ENCODE measurements at places on chromosomes 1 and 21.

- DNase-seq, result peak; percentile 58
These were observed 25.2 kb upstream of the IKBKE start for GRCh38 chr1:206445116-206445515.

- DNase-seq, result peak; percentile 22
These were observed 2.4 kb upstream of the WNT3A start for GRCh38 chr1:228004331-228004855.

- no peak for DNase-seq
These were observed 15.6 kb downstream of the COL6A1 start for GRCh38 chr21:45997205-45997494.

DNA sequence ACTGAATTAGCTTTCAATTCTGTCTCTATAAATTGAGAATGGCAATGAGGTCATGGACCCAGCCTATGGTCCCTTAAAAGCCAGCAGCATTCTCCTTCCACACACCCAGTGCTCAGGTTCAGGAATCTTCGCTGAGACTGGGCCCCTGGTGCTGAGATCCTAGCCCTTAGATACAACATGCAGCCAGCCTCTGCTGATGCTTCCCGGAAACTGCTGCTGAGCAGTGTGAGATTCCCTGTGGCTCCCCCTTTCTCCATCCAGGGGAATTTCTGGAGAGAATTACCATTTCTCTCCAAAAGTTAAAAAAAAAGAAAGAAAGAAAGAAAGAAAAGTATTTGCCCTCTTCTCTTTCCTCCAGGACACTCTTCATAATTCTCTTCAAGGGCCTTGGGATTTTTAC lies 31.7 kb upstream of the RALGPS2 start:
- DNase-seq, result no peak

GRCh38 chr1:95916616-95917015 lies 682.6 kb downstream of the RWDD3 start:
- peak; percentile 28 for DNase-seq

- no peak for DNase-seq
These were observed 20.1 kb downstream of the SIM2 start for GRCh38 chr21:36718951-36719501.

- DNase-seq, result no peak
These were observed 34.1 kb downstream of the SPATA46 start for GRCh38 chr1:162342452-162342983.

DNA sequence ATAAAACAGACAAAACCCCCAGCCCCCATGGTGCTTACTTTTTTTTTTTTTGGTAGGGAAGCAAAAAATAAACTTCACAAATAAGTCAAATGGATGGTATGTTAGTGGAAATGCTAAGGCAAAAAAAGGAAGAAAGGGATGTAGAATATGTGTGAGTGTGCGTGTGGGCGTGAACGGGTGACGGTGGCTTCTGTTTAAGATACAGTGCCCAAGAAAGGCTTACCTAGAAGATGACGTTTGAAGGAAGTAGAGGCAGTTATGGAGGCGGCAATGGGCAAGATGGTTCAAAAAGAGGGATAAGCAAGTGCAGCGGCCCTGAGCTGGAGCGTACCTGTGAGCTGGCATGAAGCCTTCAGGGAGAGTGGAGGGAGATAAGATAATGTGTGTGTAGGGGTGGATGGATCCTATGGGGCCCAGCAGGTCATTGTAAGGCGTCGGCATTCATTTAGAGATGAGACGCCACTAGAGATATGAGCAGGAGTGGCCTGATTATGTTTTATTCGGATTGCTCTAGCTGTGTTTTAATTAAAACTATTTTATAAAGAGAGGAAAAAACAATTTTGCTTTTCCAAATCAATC lies 19.9 kb downstream of the LEPR start:
- DNase-seq, result no peak

GRCh38 chr1:204254031-204254661 lies 40.4 kb upstream of the GOLT1A start:
- peak; percentile 82 for DNase-seq

- DNase-seq, result no peak
These were observed 38.5 kb downstream of the DISC1 start for GRCh38 chr1:231665101-231665500.

DNA sequence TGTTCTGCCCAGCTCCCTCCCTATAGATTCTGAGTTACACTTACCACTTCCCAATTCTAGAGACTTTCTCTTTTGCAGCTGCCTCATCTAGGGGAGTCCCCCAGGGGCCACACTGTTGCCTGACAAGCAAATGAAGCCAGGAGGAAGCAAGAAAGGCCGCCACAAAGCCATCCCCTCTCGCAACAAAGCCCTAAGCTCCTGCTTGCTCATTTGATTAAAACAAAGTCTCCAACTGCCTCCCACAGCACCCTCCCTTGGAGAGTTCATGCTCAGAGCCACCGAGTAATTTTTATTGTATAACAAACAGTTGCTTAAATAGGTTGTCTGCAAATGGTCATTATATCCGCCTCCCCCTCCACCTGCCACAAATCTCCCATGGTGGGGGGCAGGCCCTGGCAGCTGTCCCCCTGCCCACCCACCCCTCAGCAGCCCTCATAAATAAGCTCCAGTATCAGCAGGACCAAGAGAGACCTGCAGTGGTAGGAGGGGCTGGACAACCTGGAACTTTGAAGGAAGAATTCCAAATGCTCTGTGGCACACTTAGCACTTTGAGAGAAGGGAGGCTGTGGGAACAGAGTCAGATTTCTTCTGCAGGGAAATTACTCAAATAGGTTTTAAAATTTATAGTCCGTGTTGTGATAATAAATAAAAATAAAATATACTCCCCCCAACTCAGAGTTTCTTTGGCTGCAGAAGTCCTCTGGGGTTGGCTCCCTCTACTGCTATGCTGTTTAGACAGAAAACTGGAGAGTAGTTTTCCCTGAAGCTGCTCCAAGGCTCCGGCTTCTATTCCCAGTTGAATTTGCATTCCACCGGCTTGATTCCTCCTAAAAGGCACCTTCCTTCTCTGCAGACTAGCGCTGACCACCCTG lies 237.5 kb downstream of the TTLL7 start:
- no peak for DNase-seq

DNA sequence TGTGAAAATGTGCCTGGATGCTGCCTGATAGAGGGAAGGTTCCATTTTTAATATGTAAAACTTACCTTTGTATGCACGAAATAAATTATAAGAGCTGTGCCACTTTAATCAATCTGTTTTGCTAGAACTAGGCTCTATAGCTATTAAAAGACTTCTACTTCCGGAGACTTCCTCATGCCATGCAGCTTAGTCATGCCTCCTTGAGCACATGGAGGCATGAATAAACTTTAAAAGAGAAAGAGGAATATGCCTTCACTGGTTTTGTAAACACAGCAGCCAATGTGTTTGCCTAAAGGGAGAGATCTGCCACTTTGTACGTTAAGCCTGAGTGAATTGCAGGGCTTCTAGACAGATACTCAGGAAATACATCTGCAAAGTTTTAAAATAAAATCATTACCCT lies 604.6 kb downstream of the LRRIQ3 start:
- DNase-seq, result peak; percentile 1

- peak; percentile 38 for DNase-seq
These were observed 36.7 kb upstream of the KCNK2 start for GRCh38 chr1:215045698-215046308.

DNA sequence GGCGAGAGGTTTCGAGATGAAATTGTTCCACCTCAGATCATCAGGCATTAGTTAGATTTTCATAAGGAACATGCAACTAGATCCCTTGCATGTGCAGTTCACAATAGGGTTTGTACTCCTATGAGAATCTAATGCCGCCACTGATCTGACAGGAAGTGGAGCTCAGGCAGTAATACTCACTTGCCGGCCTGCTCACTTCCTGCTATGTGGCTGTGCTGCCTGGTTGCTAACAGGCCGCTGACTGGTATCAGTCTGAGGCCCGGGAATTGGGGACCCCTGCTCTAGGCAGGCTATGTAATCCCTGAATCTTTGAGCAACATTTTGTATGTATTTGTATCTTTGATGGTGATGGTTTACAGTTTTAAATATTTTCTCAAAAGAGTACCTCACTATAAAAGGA lies 32.5 kb downstream of the XKR8 start:
- no peak for DNase-seq

GRCh38 chr1:41411229-41411628 lies 50.0 kb downstream of the FOXO6 start:
- no peak for DNase-seq

GRCh38 chr1:24392982-24393650 lies 20.5 kb downstream of the STPG1 start:
- no peak for DNase-seq

- DNase-seq, result no peak
These were observed 336.7 kb downstream of the DUSP10 start for GRCh38 chr1:221405146-221405545.

- no peak for DNase-seq
These were observed 111.0 kb downstream of the TRABD2B start for GRCh38 chr1:47886141-47886540.

GRCh38 chr1:18852501-18852900 lies 7.0 kb downstream of the TAS1R2 start:
- no peak for DNase-seq

GRCh38 chr1:209561532-209561931 lies 22.0 kb upstream of the CAMK1G start:
- DNase-seq, result no peak

- DNase-seq, result peak; percentile 17
These were observed 1.4 kb downstream of the PPP2R5A start for GRCh38 chr1:212286556-212287131.

- no peak for DNase-seq
These were observed 7.0 kb downstream of the SIPA1L2 start for GRCh38 chr1:232622981-232623380.

DNA sequence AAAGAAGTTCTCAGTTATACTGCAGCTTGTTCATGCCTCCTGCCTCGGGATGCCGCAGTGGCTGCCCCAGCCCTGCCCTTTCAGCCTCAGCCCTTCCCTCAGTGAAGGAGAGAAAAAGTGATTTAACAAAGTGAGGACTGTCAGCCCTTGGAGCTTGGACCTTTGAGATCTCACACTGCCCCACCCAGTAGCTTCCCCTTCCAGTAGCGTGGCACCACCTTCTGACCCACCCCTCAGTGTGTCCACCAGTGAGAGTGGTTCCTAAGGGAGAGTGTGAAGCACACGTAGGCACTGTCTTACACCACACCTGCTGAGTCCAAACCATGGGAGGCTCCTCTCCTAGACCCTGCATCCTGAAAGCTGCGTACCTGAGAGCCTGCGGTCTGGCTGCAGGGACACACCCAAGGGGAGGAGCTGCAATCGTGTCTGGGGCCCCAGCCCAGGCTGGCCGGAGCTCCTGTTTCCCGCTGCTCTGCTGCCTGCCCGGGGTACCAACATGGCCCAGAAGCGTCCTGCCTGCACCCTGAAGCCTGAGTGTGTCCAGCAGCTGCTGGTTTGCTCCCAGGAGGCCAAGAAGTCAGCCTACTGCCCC lies at the start of gene CDA:
Gene CDA (plus strand): TSS at position 464 of the 592 bp plus-strand sequence. CDS start 33 bp downstream, at position 497.
- DNase-seq, result no peak

GRCh38 chr1:70467531-70467930 lies 56.5 kb downstream of the CTH start:
- DNase-seq, result no peak

- DNase-seq, result no peak
These were observed 16.7 kb upstream of the MAGOH start for GRCh38 chr1:53255031-53255430.

- DNase-seq, result no peak
These were observed 32.4 kb upstream of the AGPAT3 start for GRCh38 chr21:43832648-43833047.

DNA sequence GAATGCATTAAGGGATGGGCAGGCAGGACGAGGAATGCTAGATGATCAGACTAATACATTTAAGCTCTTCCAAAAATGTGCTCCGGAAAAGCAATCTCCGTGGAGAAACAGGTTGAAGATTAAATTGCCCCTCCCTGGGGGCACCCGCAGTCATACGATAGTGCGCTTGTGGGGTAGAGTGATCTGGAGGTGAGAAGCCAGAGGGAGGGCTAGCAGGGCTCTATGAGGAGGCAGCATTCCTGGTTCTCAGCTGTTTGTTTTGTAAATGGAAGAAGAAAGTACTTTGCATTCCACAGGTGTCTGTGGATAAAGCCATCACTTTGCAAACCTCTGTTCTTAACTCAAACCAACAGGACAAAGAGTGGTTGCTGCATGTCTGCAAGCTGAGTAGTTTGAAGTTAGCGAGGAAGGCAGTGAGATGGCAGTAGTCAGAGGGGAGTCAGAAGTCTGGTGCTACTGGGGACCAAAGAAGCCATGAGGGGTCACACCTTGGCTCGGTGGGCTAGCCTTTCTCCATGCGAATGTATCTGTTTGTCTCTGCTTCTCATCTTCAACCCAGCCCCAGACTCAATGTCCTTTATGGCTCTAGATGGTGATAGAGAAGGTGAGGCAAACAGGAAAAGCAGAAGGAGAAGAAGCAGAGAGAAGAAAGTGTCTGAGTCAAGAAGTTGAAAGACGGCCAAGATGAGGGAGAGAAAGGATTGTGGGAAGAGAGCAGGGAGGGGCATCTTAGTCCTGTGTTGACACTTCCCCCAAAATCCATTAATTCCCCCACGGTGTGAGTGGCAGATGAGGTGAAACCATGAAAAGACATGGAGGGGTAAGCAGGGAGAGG lies 65.2 kb upstream of the GJA8 start:
- no peak for DNase-seq

GRCh38 chr1:68028566-68028965 lies 21.9 kb downstream of the DIRAS3 start:
- peak; percentile 37 for DNase-seq

DNA sequence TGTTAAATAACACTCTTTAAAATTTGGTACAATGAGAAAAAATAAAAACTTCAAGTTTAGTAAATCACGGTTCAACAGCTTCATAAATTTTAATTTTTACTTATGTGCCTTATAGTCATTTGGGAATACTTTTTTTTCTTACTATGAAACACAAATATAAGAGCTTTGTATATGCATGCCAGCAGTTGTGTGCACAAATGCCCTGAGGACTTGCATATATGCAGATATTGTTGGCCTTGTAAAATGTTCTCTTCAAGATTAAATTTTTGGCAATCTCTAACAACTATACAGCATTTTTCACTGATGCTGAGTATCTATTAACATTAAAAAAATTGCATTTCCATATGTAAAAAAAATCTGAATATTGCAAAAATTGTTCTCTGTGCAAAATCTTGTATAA lies 458.7 kb upstream of the BRINP3 start:
- DNase-seq, result no peak

- DNase-seq, result no peak
These were observed 16.5 kb downstream of the CSTB start for GRCh38 chr21:43759651-43760050.

- DNase-seq, result peak; percentile 68
These were observed 39.0 kb downstream of the DPT start for GRCh38 chr1:168689726-168690602.

- no peak for DNase-seq
These were observed 3.2 kb downstream of the GSTM4 start for GRCh38 chr1:109659145-109659544.

GRCh38 chr1:59156526-59157199 lies 140.2 kb upstream of the FGGY start:
- DNase-seq, result no peak

DNA sequence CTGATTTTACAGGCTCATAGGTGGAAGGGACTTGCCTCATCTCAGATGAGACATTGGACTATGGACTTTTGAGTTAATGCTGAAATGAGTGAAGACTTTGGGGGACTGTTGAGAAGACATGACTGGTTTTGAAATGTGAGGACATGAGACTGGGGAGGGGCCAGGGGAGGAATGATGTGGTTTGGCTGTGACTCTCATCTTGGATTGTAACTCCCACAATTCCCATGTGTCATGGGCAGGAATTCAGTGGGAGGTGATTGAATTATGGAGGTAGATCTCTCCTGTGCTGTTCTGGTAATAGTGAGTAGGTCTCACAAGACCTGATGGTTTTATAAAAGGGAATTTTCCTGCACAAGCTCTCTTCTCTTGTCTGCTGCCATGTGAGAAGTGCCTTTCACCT lies 20.8 kb downstream of the SCYL3 start:
- no peak for DNase-seq

- DNase-seq, result no peak
These were observed 44.5 kb downstream of the DMRTA2 start for GRCh38 chr1:50378770-50379169.
